ENCODE measurements at places on chromosomes 11 and 22.

DNA sequence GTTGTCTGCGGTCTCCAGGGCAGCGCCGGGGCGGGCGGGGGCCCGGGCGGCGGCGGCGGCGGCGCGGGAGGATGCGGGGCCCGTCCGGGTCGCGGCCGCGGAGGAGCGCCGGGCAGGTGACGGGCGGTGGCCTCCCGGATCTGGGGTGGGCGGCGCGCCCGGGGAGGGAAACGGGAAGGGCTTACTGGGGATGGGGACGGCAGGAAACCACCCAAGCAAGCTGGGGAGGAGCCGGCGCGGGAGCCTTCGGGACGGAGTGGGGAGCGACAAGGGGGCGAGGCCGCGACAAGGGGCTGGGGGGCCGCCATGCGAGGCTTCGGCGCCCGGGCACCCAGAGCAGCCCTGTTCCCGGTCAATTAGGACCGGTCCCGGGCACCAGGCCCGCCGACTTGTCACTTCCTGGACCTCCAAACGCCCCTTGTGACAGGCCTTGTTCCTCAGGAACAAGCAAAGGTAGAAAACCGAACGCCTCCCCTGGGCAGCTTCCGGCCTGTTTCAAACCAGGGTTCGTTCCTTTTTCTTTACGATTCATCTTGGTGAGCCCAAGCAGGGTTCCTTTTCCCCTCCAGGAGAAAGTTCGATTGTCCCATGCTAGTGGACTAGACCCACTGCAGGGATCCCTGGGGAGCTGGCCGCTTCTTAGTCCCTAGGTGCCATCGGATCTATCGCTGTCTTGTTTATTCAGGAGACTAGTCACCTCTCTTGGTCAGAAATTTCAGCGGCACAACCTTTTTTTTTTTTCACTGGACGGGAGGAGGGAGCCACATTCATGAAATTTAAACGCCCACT is 492 bp downstream of the JHY start:
- peak; percentile 31 for DNase-seq

- no peak for DNase-seq
Observed at GRCh38 chr22:46879083-46879482, 116.6 kb downstream of the TBC1D22A start.

DNA sequence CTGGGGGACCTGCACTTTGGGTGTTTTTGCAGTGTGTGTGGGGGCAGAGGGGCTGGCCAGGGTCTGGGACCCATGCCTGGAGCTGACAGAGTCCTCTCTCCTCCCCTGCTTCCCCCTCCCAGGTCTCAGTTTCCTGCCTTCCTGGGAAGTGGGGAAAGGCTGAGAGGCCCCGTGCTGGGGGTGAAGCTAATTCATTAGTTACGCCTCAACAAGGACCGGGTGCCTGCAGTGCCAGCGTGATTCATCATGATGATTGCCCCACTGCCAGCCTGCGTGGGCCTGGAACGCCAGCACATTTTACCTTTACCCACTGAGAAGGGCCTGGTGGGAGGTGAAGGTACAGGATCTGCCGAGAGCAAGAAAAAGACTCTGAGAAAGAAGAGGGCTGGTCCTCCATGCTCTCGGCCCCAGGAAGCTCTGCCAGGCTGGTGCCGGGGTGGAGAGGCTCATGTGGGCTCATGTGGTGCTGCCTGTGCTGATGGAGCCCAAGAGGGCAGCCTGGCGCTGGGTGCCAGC is 2.9 kb upstream of the LRRC10B start:
- no peak for DNase-seq

DNA sequence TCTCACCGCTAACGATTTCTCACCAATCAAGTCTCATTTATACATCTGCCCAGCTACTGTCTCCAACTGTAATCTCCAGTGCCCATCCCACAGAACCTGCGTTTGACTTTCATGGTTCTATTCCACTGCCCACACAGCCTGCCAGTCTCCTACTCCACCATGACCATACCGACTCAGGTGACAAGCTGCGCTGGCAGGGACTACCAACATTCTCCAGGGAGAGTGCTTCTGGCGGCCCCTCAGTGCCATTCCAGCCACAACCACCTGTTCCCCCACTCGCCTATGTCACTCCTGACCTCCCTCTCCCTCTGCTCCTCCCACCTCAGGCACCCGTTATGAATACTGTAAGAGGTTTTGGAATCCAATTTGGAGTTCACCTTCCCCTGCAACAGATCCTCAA is 108.5 kb upstream of the BID start:
- DNase-seq: no peak

- no peak for DNase-seq
Observed at GRCh38 chr11:93196816-93197379, 893 bp downstream of the SLC36A4 start.

DNA sequence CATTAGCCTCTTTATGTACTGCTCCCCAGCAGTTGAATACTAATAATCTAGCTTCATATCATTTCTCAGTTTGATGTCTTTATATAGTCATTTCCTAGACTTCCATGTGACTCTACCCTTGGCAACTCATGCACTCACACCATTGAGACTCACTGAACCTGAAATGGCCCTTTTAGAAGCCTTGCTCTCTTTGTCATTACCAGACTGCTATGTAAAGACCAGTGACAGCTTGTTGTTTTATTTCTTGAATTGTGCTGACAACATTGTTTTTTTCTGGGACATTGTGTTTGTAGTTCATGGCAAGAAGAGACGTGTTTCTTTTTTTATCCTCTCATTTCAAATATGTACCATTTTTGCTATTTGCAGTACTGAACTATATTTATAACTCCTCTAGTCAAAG is 256.5 kb downstream of the CNTN5 start:
- DNase-seq: no peak

GRCh38 chr11:17722000-17722643 is 2.8 kb downstream of the MYOD1 start:
- DNase-seq: peak; percentile 58
